ENCODE measurements at places on chromosomes 7 and 10. TPM values are rescaled to one million over a fixed set of nuclear protein-coding genes. Genes with fewer than 3 reads are reported as not detected.

PROSER2 gene
- total RNA-seq, result 3.0 TPM

HGF gene
- not detected for total RNA-seq

OPN1SW gene
- total RNA-seq, result not detected

ST8SIA6 gene
- total RNA-seq, result 0.39 TPM

DNA sequence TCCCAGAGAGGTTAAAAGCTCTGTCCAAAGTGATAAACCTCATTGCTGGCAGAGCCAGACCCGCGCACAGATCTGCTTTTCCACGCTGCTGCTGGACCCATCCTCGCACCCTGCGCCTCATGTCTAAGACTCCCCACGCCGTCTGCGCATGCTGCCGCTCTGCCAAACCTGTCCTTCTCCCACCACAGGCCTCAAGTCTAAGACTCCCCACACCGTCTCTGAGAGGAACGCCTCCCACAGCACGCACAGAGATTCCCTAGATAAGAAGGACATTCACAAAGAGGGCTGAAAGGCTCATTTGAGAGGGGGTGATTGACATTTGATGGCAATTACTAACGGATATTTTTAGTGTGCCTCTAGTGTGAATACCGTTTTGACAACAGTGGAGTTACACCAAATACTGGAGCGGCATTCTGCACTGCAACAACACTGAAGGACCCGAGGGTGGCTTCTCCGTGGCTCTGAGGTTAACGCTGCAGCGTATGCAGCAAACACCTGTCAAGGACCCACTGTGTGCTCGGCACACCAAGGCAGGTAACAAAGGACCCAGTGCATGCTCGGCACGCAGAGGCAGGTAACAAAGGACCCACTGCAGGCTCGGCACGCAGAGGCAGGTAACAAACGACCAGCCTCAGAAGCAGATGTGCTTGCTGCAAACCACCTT lies 231.4 kb downstream of the DNAJB6 start:
- DNase-seq, result no peak

DNA sequence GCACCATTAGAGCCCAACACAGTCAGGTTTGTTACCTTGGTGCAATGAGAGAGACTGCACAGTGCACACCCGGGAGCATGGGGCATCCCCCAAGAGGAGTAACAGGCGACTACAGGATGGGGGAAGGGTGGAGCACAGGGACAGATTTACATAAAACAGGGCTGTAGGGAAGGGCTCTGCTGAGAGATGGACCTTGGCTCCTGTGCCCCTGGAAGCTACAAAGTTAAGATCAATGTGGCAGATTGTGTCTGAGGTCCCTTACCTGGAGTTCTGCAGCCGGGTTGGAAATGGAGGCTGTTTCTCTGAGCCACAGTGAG lies 13.7 kb upstream of the SLC18A3 start:
- no peak for DNase-seq

DNA sequence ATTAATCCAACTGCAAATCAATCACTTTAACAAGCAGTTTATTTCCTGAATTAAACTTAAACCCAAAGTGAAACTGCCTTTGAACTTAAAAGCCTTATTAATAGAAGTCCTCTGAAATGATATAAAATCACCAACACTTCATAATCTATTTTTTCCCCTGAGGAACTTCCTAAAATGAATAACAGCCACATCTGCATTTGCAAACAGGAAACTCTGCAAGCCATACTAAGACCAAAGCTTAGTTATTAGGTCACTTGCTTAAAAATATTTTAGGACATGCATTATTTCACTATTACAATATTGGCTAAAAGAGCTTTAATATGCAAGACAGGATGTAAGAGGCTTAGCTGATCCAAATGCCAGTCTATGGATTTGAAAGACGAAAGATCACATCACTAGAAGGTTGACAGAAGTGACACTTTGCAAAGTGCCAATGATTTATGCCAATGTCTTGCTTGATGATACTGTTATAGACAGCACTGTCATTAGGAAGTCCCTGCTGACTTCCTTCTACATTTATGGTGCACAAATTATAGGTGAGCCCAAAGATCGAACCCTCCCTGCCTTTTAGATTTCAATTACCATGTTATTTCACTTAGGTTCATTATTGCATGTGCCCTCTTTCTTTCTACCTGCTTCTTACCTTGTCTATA lies 99.9 kb upstream of the SKAP2 start:
- no peak for DNase-seq

- no peak for DNase-seq
Observed at GRCh38 chr10:71613261-71613777, 106.3 kb downstream of the C10orf105 start.

DNA sequence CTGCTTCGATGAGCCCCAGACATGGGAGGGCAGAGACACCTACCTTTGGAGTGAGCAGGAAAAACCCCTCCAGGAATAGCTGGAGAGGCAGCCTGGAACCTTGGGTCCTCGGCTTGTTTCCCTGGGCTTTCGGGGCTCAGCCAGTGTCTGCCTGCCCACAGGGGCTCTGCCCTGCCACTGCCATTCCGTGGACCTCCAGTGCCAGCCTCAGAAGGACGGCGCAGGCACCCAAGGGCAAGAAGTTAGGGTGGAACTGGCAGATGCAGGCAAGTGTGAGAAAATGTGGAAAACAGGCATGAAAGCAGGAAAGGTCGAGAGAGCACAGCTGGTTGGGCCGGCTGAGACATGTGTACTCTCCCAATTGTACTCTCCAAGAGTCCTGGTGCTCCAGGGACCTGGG lies 281.5 kb downstream of the GRID1 start:
- no peak for DNase-seq

GRCh38 chr10:14800397-14800796 lies 25.7 kb upstream of the FAM107B start:
- no peak for DNase-seq

DNA sequence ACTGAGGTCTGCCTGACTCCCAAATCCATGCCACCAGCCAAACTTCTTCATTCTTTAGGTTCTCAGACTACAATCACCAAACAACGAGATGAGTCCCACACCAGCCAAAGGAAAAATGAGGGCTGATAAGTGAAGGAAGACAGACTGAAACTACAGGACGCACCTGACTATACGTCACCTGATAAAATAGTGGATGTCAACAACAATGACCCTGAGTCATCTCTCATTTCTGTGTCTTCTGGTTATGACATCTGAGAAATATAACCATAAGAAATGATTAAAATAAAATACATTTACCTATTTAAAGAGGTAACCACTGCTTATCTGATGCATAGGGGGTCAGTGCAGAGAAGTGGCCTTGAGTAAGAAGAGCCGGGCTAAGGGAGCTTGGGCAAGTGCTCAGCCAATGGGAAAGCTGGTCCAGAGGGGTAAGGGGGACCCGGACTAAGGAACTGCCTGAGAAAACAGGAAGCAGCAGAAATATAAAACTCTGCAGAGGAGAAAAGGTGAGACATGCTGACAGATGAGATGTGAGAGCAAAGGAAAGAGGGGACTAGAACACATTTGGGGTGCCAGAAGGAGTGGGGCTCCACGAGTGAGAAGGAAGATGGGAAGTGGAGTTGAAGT lies 51.8 kb downstream of the HIPK2 start:
- DNase-seq, result no peak

- peak; percentile 72 for DNase-seq
Observed at GRCh38 chr10:93080350-93081046, 6.8 kb downstream of the CYP26A1 start.

GRCh38 chr10:125008689-125009638 lies 67.0 kb downstream of the ZRANB1 start:
- DNase-seq, result no peak

DNA sequence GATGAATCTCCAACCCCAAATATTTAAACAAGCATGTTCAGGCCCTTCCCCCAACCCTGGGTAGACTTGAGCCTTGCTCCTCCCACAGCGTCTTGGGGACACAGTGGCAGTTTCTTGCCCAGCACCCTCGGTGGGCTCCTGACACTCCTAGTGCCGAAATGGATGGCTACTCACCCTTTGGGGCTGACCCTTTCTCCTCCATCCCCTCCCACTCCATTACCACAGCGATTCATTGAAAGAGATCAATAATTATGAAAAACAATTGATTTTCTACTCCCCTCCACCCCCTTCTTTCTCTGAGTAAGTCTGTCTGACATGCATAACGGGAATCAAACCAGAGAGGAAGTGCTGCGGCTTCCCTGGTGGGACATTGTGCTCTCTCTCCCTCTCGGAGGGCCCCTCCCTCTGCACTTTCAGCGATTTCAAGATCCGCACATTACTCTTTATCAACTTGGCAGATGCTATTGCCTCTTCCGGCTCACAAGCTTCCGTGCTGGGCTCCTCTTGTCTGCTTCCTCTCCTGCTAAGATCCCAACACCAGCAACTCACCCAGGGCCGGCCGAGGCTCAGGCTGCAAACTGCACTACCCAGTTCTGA lies 79.0 kb upstream of the PLXNA4 start:
- DNase-seq, result no peak
